ENCODE measurements at places on chromosomes 2 and 18. TPM values are rescaled to one million over a fixed set of nuclear protein-coding genes. Genes with fewer than 3 reads are reported as not detected.

GRCh38 chr2:152701198-152701597, 16.1 kb downstream of the PRPF40A start:
- DNase-seq = no peak

GRCh38 chr2:27407798-27408491, 1.4 kb downstream of the PPM1G start:
- peak; percentile 40 for DNase-seq

DNA sequence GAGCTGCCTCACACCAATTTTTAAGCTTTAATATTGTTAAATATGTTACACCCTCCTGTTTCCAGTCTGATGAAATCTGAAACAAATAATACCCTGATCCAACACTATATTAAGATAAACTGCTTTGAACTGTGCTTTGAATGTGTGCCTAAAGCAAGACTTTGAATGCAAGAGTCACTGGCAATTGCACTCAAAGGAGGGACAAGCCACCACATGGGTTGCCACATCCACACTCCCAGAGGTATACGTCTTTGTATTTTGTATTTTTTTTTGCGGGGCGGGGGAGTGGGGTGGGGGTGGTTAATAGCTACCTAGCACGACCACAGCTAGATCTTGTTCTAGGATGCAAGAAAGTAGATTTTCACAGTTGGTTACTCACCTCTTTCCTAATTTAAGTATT, 1.8 kb upstream of the ZEB2 start:
- DNase-seq = no peak

DNA sequence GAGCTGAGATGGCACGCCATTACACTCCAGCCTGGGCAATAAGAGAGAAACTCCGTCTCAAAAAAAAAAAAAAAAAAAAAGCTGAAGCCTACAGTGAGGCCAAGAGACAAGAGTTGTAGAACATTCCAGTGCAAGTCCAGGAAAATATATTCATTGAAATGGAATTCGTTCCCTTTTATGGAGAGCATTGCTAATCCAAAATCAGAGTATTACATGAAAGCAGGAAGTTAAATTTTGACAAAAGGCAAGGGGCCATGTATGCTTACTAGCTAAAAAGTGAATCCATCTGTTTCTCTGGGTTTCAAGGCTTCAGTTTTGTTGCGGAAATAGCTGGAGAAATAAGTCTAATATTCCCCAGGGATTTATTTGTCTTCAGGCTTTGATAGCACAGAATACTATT, 471.7 kb downstream of the THSD7B start:
- no peak for DNase-seq

DNA sequence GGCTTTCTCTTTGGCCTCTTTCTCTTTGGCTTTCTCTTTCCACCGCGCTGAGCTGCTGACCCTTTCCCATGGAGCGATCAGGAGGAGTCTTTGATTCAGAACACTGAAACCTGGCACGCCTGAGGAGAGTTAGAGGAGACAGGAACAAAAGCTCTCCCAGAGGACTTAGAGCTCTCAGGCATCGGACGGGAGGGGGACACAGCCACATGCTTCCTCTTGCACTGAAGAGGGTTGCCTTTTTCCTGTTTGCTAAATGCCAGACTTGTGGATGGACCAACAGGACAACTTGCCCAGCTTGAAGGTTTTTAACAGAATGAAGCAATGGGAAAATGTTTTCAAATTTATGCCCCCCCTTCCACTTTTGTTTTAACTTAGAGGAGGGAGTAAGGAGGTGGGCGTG, 3.6 kb upstream of the PTPN18 start:
- no peak for DNase-seq

DNA sequence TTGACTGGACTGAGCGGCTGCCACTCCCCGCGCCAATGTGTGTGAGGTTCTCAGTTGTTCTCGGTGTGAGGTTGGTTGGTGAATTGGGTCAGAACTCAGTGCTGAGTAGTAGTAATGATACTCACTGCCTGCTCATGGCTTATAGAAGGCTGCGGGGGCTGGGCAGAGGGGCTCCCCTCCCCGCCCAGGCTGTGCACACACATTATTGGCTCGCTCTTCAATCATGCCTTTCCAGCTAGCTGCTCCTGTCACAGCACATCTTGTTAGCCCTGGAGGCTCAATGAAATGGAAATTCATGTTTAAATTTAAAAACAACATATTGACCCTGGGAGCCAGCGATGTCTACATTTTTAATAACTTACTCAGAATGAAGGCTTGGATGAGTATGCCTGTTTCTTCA, 152.8 kb downstream of the CELF4 start:
- DNase-seq = no peak

DNA sequence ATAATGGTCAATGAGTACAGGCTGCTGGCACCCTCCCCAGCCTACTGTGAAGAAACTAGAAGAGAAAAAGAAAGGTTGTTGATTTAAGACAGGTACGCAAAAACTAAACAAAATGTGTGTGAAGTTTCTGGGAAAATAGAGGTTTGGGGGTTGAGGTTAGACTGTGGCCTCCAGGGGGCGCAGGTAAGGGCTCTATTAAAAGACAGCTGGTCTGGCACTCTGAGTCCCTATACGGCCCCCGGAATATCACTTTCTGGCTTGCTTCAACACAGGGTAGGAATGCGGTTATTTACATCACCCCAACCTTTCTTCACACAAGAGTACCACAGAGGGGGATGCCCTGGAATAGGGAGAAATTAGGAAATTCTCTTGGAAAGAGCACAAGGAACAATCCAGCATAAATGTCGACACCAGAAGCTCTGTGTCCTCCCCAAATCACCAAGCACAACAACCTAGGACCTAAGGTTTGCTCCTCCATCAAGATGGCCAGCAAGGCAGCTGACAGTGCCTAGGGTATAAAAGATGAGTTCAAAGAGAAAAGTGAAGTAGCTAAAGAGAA, 480.8 kb upstream of the KLHL29 start:
- no peak for DNase-seq

Gene SKA1
- total RNA-seq = 71.5 TPM

Measured in SJSA1 (cell line).